ENCODE measurements at places on chromosomes 7 and 10. TPM values are rescaled to one million over a fixed set of nuclear protein-coding genes. Genes with fewer than 3 reads are reported as not detected.

DNA sequence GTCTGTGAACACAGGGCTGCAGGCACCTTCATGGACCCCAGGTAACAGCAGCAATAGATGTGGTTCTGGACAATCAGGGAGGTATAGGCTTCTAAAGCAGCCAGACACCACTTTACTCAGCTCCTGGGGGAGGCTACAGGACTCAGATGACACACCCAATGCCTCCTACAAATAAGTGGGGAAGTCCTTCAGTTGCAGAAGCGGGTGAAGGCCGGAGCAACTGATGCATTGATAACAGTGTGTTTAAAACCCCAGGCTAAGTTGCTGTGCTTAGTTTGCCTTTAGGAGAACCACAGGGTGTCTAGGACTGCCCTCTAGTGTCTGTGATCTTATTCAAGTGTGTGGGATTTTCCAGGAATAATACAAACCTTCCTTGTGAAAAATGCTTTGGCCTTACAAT, 5.9 kb upstream of the ITGA8 start:
- peak; percentile 8 for DNase-seq

DNA sequence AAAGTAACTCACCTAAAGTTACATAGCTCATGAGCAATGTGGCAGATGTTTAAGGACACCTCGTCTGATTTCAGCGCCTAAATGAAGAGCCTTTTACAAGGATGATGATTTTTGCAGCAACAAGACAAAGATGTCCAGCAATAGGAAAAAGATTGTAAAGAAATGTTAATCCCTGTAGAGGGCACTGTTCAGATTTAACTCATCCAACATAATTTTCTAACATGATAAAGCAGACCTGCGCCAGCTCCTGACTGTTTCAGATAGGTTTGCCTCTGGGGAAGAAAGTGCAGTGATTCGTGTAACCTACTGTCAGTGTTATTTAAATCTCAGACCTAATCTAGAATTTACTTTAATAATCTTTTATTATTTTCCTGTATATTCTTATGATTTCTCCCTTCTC, 595.2 kb downstream of the AUTS2 start:
- no peak for DNase-seq

DNA sequence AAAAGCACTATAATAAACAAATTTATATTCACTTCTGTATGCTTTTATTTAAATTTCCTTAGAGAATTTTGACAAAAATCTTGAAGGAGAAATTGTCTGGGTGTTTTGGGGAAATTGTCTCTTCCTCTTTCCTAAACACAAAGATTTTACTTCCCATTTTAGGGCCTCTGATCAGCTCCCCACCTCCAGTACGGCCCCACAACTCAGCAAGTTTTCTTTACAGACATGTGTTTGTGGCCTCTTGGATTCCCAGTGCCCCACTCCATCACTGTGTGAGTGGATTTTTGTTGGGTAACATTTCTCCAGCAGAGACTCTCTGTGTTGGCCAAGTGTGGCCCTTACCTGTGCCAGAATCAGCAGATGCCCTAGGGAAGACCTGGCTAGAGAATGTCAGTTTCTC, 182.8 kb upstream of the CDC14C start:
- DNase-seq: no peak

GRCh38 chr10:51706225-51706624, 6.8 kb upstream of the CSTF2T start:
- DNase-seq: no peak

DNA sequence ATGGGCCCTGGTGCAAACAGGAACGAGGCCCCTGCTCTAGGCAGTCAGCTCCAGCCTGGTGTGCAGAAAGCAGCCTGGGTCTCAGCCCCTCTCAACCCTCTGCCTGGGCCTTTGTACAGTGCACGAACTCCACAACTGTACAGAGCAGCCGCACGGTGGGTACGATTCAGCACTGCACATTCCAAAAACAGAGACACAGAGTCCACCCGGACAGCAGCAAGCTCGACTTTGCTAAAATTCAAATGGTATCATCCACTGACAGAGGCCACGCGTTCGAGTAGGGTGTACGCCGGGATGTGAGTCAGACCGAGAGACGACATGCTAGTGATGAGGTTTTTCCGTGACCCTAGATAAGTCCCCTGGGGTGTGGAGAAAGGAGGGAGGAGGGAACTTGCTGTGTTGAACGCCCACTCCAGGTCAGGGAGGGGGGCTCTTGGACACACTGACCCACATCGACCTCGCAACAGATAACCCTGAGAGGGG, 65.6 kb upstream of the PDGFA start:
- peak; percentile 87 for DNase-seq

DNA sequence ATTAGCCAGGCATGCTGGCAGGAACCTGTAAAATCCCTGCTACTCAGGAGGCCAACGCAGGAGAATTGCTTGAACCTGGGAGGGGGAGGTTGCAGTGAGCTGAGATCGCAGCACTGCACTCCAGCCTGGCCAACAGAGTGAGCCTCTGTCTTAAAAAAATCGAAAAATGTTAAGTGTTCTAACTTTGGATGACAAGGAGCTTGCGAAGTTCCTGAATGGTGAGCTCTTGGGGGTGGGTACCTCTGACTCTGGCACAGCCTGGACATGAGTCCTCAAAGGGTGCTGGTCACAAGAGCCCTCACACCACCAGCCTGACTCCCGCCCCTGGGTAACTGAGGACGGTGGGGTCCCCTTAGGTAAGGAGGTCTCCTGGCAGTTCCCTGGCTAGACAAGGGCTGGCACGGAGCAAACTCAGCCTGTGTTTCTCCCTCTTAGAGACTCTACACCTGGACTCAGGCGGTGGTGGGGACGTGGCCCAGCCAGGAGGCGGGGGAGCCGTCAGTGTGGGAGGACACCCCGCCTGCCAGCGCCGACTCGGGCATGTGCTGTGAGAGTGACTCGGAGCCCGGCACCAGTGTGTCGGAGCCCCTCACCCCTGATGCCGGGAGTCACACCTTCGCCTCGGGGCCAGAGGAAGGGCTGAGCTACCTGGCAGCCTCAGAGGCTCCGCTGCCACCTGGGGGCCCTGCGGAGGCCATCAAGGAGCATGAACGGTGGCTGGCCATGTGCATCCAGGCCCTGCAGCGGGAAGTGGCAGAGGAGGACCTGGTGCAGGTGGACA, 24.1 kb downstream of the AMZ1 start:
- no peak for DNase-seq

- DNase-seq: no peak
These were observed 126.4 kb downstream of the ADCY1 start for GRCh38 chr7:45700556-45700955.

DNA sequence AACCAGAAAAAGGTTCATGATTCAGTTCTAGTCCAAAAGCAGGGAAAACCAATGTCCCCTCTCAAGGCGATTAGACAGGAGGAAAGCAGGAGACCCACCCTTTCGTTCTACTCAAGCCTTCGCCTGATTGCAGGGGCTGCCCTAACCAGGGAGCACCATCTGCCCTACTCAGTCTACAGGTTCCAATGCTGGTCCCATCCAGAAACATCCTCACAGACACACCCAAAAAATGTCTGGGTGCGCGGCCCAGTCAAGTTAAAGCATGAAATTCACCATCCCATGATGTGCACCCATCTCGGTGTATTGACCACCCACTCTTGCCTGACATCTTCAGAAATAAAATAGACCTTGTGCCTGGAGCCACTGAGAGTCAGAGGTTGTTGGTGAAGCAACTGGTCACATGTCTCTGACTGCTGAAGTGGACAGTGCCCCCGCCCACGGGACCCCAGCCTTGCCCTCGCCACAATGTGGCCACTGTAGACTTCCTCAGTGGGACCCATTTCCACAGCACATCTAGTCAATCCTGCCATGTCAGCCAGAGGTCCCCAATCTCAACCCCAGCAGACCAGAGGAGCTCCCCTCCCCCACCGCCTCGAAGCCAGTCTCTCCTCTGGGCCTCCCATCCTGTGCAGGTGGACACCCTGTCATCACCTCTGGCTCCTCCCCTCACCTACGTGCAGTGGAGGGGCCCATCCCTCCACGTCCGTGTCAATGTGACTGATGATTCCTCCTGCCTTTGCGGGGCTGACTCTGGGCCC, 116.3 kb upstream of the PPP2R2D start:
- no peak for DNase-seq

- no peak for DNase-seq
These were observed 218.4 kb downstream of the GLRX3 start for GRCh38 chr10:130354573-130354954.

DNA sequence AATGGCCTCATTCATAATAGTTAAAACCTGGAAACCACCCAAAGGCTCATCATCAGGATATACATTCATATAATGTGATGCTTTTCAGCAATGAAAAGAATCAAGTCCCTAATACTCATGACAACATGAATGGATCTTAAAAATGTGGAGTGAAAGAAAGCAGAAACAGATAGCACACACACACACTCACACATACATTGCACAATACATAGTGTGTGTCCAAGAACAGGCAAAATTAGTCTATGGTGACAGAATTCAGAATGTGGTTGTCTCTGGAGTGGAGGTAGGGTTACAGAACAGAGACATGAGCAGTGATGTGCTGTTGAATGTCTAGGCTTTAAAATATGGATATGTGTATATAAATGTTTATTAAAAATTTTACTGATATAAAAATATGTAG, 419.9 kb upstream of the PCDH15 start:
- DNase-seq: no peak

Gene AASS
- 2.2 TPM for total RNA-seq

Gene PDLIM1
- 0.33 TPM for total RNA-seq
